Hair follicular keratinocyte (primary cell): ENCODE measurements at places on chromosomes 6 and 20. TPM values are rescaled to one million over a fixed set of nuclear protein-coding genes. Genes with fewer than 3 reads are reported as not detected.

RAB44 gene
- total RNA-seq: 0.19 TPM in 1 of 2 replicates, not detected in the other

SLC32A1 gene
- not detected in 2 replicates for total RNA-seq

C20orf202 gene
- not detected in 2 replicates for total RNA-seq

CCN6 gene
- 0.31 and 2.7 TPM in 2 replicates for total RNA-seq

CD109 gene
- 23.0 and 36.8 TPM in 2 replicates for total RNA-seq

FAM210B gene
- 28.9 and 43.7 TPM in 2 replicates for total RNA-seq

IRAK1BP1 gene
- 2.4 and 2.7 TPM in 2 replicates for total RNA-seq

DDAH2 gene
- 9.5 and 16.1 TPM in 2 replicates for total RNA-seq

ZSCAN23 gene
- 0.87 and 2.5 TPM in 2 replicates for total RNA-seq

WFDC12 gene
- total RNA-seq: 0.70 TPM in 1 of 2 replicates, not detected in the other

NRSN1 gene
- total RNA-seq: not detected in 2 replicates

NOX3 gene
- total RNA-seq: not detected in 2 replicates

ROS1 gene
- total RNA-seq: 0.30 and 0.86 TPM in 2 replicates

PRPH2 gene
- not detected in 2 replicates for total RNA-seq

ACAT2 gene
- total RNA-seq: 169 and 192 TPM in 2 replicates

PTGIS gene
- total RNA-seq: not detected in 2 replicates

RTN4IP1 gene
- total RNA-seq: 5.5 and 11.5 TPM in 2 replicates

SMLR1 gene
- total RNA-seq: not detected in 2 replicates
